SW 1271 (cell line): ENCODE measurements at places on chromosomes 5 and 9.

- no peak for DNase-seq
Observed at GRCh38 chr9:124216474-124217176, 41.1 kb upstream of the NEK6 start.

DNA sequence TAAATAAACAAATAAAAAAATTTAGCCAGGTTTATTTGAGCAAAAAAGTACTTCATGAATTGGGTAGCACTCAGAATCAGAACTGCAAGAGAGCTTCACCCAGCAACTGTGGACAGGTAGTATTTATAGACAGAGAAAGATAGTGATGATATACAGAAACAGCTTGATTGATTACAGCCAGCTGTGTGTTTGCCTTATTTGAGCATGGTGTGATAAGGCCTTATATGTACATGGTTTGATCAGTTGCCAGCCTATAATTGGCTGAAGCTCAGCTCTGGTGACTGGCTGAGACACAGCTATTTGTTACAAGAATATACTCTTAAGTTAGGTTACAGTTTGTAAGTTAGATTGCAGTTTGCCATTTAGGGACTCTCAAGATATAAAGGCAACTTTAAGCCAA is 34.3 kb upstream of the ARL15 start:
- DNase-seq, result no peak

DNA sequence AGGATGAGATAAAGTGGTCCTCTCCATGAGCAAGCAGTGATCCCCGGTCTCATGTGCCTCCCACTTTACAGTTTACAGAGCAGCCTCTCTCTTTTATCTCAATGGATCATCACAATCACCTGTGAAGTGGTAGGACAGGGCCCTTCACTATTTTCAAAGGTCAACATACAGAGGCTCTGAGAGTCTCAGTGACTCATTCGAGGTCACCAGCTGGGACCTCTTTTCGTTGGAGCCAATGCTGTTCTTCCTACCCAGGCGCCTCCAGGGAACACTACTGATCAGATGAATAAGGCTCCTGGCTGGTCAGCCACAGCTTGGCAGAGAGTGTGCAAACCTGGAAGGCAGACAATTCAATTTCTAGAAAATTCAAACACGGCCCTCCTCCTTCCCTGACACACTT is 16.6 kb downstream of the GGTA1 start:
- no peak for DNase-seq

DNA sequence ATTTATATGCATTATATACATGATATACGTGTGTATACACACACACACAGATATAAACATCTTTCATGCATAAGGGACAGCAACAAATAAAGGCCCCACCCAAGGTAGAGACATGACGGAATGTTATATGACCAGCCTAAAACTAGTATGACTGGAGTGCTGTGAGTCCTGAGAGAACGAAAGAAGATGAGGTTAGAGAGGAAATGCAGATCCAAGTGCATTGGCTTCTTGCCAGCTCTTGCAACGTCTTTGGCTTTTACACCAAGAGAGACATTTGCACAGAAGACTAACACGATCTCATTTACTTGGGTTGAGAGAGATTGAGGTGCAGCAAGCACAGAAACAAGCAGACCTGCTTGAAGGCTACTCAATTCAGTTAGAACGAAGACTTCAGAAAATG is 23.0 kb downstream of the CDH10 start:
- no peak for DNase-seq

- DNase-seq, result no peak
Observed at GRCh38 chr5:137872466-137872865, 4.8 kb downstream of the MYOT start.

GRCh38 chr9:89815061-89815902 is 210.5 kb downstream of the GADD45G start:
- no peak for DNase-seq

DNA sequence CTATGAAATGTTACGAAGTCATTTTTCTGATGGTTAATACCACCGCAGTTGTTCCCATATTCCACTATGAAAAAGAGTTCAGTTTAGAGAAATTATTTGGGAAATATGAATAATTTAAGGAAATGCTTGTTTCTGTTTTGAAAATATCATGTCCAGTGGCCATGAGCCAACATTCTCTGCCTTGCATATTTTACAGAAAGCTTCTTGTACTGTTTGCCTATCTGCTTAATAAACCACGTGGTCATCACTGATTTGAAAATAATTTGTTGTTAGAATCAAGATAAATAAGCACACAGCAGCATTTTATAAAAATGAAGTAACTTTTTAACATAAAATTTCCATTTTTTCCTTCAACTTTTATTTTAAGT is 381.5 kb upstream of the CDH18 start:
- DNase-seq, result no peak

- DNase-seq, result no peak
Observed at GRCh38 chr9:89807101-89807395, 202.2 kb downstream of the GADD45G start.

- no peak for DNase-seq
Observed at GRCh38 chr5:116672203-116672602, 97.6 kb upstream of the SEMA6A start.

DNA sequence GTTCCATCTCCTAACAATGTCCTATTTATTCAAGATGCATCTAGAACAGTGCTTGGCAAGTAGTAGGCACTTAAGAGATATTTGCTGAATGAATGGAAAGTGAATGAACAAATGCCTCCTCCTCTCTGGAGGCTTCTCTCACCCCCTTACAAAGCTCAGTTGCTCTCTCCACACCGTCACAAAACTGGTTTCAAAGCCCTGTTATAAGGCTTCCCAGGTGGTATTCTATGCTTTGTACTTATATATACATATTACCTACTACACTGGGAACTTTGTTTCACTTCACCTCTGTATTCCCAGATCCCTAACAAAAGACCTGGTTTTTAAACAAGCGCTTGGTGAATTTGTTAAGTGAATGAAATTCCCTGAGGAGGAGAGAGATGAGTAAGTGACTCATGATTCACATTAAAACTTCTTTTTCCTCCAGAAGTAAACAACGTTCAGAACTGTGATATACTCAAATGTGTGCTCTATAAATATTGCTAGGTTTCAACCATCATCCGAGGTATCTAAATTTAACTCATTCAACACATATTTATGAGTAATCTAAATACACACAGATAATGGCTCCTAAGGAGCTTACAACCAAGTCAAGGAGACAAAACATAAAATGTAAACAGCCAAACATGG is 36.0 kb downstream of the DENND1A start:
- DNase-seq, result no peak

GRCh38 chr9:38024036-38024681 is 44.9 kb downstream of the SHB start:
- peak; percentile 8 for DNase-seq
